ENCODE measurements at places on chromosomes 5 and 9.

DNA sequence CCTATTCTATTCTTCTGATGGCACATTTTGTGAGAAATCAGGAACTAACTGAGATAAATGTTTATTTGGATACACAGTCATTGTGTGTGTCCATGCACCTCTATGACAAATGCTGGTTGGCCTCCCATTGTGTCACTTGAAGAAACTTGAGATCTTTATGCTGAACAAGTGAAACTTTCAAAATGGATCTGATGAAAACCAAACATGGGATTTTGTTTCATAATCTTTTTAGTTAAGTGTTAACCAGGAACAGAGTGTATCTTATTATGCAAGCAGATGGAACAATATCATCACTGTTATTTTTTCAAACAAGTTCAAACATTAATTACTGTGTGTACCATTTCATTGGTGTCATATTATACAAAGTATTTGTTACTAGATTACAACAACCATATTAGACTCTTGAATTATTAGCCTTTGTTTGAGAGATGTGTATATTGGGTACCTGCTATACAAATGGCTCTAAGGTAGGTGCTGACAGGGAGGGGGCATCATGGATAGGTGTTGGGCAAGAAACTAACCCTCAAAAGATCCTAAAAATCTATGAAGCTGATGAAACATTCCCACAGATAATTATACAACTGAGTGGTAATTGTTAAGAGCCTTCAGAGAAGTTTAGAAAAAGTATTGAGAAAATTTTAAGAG lies 159.8 kb downstream of the PALM2AKAP2 start:
- no peak for DNase-seq

- DNase-seq = no peak
Observed at GRCh38 chr9:33190021-33190705, 23.0 kb upstream of the B4GALT1 start.

DNA sequence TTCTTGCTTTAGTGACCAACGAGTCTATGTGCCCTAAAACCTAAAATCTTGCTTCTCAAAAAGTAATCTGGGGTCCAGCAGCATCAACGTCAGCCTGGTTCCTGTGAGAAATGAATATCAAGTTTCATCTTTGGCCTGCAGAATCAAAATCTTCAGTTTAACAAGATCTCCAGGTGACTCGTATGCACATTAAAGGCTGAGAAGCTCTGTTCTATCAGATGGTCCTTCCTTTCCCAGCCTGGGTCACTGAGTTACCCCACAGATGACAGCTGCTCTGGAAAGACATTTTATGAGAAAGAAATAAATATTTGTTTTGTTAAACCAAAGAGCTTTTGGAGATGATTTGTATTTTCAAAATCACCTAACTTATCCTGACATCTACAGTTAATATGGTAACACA lies 75.8 kb downstream of the ADAMTSL1 start:
- no peak for DNase-seq

- no peak for DNase-seq
Observed at GRCh38 chr9:133037775-133038515, 7.1 kb downstream of the GTF3C5 start.

DNA sequence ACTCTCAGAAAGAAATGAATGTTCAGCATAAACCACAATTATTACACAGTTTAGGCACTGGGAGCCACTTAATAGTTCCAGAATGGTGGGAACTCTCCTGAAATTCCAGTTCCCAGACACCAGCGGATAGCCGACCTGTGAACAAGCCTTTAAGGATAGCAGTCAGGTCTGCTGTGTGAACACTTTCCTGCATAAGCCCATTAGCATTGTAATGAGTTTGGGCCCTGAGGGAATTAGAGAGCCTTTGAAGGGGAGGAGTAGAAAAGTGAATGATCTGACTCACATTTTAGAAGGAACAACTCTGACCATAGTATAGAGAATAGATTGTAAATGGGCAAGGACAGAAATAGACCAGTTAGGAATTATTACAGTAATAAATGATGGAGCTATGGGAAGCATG lies 189.1 kb downstream of the ADGRV1 start:
- DNase-seq = no peak

- DNase-seq = no peak
Observed at GRCh38 chr5:109035436-109035835, 287.7 kb downstream of the FER start.

- no peak for DNase-seq
Observed at GRCh38 chr5:14305045-14305444, 161.9 kb downstream of the TRIO start.

- no peak for DNase-seq
Observed at GRCh38 chr5:116382032-116382873, 192.4 kb downstream of the SEMA6A start.

DNA sequence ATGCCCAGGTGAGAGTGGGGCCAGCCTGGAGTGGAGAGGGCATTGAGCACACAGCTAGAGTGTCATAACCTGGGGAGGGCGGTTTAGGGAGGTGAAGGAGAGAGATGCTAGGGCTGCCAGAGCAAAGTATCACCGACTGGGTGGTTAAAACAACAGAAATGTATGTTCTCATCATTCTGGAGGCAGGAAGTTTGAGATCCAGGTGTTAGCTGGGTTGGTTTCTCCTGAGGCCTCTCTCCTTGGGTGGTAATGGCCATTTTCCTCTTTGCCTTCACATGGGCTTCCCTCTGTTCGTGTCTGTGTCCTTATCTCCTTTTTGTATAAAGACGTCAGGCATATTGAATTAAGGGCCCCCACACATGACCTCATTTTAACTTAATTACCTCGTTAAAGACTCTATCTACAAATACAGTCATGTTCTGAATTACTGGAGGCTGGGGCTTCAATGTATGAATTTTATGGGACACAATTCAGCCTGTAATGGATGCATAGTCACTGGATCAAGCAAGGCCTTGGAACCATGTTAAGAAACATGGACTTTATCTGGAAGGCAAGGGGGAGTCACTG lies 118.6 kb upstream of the IL12B start:
- DNase-seq = no peak

DNA sequence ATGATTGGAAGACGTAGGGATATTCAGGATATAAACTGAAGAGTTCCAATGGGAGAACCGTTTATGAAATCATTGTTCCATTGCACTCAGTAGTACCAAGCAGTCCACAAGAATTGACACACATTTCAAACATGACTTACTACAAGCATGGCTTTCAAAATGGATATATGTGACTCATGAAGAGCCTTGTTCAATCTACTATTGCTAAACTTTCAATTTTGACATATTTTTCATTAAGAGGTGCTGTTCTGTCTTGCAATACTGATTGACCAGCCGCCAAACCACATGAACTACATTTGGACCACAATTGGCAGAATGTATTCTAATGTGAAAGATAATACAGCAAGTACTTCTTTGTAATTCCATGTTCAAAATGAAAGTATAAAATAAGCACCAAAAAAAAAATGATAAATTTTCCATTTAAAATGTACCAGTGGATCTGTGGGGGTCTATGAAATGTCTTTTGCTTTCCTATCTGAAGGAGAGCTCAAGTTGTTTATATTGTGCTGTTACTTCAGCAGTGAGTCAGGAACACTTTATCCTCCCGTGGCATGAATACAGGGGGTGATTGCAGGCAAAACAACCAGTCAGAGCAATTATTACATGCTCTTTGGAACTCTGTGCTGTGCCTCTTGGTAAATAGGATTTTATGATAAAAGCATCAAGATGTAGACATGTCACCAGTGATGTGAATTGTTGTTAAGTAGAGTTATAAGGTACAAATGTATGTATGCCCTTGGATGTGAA lies 366.0 kb downstream of the ARRDC3 start:
- DNase-seq = no peak

DNA sequence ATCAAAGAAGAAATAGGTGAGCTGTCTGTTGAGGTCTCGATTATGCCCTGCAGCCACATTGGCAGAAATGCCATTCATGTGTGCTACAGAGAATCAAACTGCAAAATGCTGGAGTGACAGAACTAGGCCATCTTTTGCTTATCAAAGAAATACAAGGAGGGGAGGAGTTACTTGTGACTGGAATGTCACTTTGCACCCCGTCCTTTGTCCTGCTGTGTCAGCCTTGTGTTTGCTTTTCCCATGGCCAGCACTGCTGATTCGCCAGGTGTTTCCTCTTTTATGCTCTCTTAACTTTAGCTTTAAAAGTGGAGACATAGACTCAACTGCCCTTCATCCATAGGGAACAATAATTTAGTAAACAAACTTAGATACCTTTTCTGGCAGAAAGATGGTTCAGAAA lies 54.3 kb downstream of the SLC46A2 start:
- no peak for DNase-seq

DNA sequence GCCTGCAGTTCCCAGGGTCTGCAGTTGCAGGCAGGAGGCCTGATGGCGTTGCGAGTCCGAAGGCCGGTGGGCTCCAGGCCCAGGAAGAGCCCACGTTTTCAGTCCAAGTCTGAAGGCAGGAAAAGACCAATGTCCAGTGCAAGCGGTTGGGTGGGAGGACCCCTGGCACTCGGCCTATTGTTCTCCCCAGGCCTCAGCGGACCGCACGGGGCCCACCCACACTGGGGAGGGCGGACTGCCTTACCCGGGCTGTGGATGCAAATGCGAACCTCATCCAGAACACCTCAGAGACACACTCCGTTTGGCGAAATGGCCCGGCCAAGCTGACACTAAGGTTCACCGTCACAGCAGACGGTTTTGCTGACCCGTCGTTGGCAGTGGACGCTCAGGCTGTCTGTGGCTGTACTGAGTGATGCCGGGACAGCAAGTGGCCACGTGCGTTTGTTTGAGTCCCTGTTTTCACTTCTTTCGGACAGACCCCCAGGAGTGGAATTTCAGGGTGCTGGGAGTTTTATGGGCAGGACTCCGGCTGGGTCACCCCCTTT lies 10.2 kb upstream of the SEC16A start:
- DNase-seq = no peak

- DNase-seq = no peak
Observed at GRCh38 chr9:116163293-116164055, 9.9 kb downstream of the PAPPA start.

- DNase-seq = no peak
Observed at GRCh38 chr9:96236854-96237550, 65.0 kb downstream of the HSD17B3 start.

GRCh38 chr9:8429157-8429556 lies 629.6 kb upstream of the DMAC1 start:
- DNase-seq = no peak

GRCh38 chr5:168624850-168625364 lies 45.7 kb upstream of the PANK3 start:
- no peak for DNase-seq

DNA sequence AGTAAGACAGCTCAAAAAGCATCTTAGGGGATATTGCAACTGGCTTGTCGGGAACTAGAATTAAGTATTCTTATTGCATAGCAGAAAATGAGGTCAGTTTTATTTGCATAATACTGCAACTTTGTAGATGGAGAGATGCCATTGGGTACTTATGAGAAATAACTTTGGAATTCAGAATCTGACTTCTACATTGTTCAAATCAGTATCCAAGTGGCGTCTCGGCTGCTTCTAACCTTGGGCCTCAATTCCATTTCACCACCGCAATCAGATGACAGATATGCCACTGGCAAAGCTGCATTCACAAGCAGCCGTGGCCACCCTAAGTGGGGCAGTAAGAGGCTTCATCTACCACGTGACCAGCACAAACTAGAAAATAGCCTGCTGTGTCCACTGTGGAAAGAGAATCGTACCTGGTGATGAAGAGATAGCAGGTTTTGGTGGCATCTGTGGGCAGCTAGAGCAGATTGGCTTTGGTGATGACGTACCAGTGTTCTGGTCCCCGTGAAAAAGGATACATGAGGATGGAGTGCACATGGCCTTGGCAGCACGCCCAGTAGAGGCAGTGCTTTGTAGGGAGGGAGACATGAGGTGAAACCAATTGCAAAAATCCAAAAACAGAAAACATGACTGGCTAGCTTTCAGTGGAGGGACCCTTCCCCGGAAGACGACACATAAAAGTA lies 116.6 kb downstream of the KLHL3 start:
- no peak for DNase-seq

GRCh38 chr9:109681301-109681700 lies 98.7 kb upstream of the PALM2AKAP2 start:
- DNase-seq = no peak
